ENCODE measurements at places on chromosomes 6 and 20.

GRCh38 chr20:47876311-47877088 lies 91.2 kb upstream of the SULF2 start:
- DNase-seq: no peak

GRCh38 chr6:31366693-31367470 lies 9.9 kb upstream of the HLA-B start:
- peak; percentile 90 for DNase-seq

DNA sequence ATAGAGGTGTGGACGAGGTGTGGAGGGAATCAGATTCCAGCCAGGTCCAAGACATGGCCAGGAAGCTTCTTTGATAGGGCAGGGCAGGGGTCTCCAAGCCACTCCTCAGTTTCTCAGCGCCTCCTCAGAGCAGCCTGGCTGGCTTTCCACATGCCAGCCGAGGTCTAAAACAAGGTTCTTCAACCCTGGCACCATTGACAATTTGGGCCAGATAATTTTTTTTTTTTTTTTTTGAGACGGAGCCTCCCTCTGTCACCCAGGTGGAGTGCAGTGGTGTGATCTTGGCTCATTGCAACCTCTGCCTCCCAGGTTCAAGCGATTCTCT lies 21.3 kb upstream of the CHMP4B start:
- no peak for DNase-seq

GRCh38 chr6:31799781-31800180 lies 4.2 kb upstream of the VARS1 start:
- no peak for DNase-seq

DNA sequence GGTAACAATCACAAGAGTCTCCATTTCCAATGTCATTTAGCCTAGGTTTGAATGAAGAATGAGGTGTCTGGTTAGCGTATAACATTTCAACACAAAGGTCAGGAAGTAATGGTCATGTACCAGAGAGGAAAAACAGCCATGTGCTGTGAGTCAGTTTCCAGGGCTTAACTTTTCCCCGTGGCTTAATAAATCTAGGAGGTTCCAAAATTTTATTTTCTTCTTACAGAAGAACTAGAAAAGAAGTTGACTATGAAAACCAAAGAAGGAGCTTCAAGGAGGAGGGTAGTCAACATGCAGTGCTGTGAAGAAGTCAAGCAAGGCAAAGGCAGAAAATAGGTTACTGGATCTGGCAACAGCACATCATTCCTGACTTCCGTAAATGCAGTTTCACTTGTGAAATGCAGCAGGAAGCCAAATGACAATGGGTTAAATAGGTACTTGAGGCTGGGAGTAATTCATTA lies 8.4 kb upstream of the GABRR2 start:
- no peak for DNase-seq

GRCh38 chr6:83812595-83812994 lies 40.6 kb upstream of the RIPPLY2 start:
- no peak for DNase-seq

DNA sequence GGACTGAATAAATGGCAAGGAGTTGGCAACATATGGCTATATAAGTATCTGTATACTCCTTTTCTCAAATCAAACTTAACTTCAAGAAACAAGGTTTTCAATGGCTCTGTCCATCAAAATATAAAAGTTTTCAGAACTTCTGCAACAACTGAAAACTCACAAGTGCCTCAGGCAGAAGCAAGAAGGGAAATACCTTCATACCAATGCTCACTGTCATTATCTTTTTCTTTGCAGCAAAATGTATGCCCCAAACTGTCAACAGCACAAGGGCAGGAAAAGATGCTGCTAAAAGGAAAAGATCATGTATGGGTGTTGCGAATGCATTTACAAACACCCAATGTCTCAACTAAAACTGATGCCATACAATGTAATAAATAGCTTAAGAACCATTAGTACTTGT lies 45.9 kb downstream of the PTPRK start:
- DNase-seq: no peak

DNA sequence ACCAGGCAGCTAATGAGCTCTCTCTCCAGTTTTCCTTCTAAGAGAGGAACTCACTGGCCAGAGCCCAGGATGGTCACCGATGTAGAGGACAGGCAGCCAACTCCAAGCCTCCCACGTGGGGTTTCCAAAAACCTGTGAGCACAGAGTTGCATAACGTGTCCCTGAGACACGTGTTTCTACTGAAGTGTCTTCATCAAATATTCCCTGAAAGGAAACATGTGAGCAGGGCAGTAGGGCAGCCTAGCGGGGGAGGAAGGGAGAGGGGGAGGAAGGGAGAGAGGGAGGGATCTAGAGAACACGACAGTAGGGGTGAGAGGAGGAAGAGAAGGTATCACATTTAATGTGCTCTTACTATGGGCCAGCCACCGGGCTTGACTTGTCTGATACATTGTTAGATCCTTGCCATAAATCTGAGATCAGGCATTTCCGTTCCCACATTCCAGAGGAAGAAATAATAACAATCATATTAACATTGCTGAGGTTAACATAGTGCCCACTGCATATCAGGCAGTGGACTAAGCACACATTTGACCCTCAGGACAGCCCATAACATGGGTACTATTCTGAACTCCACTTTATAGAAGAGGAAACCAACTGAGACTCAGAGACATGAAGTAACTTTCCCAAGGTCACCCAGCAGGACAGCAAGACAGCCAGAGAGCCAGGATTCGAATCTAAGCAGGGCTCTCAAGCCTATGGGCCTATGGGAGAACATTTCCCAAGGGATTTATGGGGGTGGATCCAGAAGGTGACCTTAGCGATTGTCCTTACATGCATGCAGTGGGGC lies 4.5 kb upstream of the SYS1 start:
- DNase-seq: peak; percentile 92

DNA sequence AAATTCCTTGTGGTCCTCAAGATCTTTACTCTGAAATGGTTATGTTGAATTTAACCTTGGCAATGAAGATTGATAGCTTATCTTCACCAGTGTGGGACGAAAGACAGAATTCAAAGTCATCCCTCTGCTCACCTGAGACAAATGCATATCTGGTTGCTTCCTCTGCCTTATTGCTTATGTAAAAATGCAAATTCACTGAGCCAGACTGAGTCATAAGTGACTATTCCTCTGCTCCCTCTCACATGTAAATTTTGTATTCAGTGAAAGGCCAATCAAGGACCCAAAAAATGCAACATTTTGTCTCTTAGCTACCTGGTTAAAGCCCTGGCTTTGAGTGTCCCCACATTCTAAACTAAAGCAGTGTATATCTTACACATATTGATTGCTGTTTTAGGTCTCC lies 593.1 kb upstream of the GJE1 start:
- DNase-seq: no peak

- no peak for DNase-seq
These were observed 192.2 kb upstream of the DTNBP1 start for GRCh38 chr6:15854826-15855710.

DNA sequence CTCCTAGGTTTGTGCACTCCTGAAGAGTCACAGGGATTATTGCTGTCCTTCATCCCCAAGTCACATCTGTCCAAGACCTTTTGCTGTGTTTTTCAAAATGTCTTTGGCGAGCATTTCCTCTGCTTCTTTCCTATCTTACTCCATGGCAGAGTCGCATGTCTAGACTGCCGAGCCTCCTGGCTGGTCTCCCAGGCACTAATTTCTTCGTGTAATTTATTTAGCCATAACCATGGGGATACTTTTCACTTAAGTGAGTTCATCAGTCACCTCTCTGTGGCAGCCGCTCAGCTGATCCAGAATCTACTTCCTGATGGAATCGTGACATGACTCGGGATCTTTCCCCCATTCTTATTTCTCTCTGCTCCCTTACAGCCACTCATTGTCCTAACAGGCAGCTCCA lies 25.8 kb downstream of the ADGRF5 start:
- DNase-seq: no peak

GRCh38 chr6:3135668-3136291 lies 17.3 kb downstream of the BPHL start:
- DNase-seq: no peak

DNA sequence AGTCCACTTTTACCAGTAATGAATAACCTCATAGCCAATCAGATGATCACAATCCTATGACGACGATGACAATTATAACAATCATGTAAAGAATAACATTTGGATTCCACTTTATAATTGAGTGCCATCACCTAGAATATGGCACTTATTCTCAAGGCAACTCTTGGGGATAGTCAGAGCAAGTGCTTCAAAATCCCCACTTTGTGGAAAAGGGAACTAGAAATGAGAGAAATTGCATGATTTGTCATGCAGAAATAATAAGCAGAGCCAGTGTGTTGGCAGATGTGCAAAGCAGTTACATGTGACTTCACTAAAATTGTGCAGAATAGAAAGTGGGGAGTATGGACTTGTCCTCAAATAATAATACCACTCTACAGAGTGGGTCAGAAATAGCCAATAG lies 41.3 kb downstream of the FRK start:
- no peak for DNase-seq

- DNase-seq: no peak
These were observed 130.9 kb downstream of the QKI start for GRCh38 chr6:163545370-163545769.

DNA sequence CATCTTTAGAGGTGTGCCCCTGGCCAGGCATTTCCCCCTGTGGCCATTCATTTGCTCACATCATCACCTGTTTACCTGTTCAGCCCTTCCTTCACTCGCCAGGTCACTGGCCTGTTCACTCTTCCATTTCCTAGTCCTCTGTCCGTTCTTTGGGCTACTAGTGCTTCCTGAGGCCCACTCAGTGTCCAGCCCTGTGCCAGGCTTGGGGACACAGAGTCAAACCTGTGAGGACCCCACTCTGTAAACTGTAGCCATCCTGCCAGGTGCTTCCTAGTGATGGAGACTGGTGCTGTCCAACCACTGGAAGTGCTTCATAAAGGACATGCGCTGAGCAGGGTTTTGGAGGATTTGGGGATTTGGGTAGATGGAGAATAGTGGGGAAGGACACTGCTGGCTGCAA lies 3.5 kb downstream of the DLGAP4 start:
- DNase-seq: no peak

DNA sequence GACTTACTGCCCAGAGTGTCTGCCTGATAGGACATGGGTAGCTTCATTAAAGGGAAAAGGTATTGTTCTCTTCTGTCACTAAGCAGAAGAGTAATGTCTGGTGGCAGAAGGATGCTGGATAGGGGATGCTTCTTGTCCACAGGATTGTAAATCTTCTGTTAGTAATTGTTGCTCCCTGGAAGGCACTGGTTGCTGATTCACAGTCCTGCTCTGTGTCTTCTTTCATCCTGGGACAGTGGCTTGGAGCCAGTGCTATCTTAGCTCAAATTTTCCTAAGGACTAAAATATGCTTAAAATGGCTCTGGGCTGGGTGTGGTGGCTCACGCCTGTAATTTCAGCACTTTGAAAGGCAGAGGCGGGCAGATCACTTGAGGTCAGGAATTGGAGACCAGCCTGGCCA lies 48.0 kb downstream of the SYTL3 start:
- no peak for DNase-seq

- peak; percentile 21 for DNase-seq
These were observed 52.0 kb upstream of the MTHFD1L start for GRCh38 chr6:150813319-150813992.

DNA sequence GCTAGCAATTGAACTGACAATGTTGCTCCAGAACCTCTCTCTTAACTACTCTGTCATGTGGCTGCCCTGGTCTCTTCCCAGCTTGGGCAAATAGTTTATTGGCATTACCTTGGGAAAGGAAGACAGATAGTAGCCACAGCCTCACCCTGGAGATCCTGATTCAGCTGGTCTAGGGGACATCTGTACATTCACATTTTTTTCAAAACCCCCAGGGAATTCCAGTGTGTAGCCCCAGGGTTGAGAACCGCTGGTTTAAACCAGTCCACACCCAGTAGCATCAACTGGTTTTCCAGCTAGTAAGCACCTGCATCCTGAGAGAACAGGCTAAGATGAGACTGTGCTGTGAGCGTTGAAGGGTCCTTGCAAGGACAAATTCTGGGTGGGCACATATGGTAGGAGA lies 9.6 kb downstream of the SCUBE3 start:
- DNase-seq: no peak

DNA sequence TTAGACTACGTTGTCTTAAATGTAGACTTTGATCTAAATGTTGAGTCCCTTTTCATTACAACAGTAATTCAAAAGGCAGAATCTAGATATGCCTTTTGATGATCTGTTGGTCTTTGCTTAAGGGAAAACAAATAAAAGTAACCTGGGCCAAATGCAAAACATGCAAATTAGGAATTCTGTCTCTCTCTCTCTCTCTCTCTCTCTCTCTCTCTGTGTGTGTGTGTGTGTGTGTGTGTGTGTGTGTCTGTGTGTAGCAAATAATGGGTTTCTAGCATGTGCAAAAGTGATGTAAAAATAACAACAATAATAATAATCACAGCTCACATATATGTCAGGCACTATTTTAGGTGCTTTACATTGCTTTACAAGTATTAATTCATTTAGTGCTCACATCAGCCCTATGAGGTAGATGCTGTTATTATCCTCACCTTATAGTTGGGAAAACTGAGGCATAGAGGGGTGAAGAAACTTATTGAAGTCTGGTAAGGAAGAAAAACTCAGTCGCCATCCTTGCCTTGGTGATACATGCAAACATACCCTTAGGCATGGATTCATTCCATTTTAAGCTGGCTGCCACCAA lies 160.3 kb upstream of the ZNF217 start:
- no peak for DNase-seq

DNA sequence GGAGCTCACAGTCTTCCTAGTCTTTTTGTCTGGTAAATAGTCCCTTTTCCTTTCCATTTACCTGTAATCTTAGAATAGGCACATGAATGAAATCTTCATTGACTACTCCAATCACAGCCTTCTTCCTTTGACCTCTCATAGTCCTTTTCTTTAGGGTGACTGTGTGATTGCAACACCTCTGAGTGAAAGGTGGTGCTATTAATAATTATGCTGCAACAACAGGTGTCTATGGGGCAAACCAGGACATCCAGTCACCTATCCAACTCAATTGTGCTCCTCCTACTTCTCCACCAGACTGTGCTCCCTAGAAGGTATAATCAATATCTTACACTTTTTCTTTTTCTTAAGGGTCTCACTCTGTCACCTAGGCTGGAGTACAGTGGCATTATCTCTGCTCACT lies 29.4 kb downstream of the RIPOR2 start:
- peak; percentile 41 for DNase-seq

DNA sequence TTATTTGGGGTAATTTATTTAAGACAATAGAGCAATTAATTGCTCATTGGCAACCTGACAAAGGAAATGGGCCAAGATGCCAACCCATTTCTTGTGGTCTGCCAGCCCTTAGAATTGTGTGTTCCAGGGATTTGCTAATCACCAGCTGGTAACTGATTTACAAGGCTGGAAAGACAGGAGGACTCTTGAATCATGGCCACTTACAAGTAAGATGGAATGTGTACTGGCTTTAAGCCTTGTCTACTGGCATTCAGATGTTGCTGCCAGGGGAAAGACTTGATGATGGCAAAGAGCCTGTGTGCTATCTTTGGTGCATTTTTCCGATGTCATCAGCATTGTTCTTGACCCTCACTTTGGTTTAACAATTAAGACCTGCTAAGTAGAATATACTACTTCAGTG lies 91.0 kb downstream of the BCKDHB start:
- peak; percentile 34 for DNase-seq

GRCh38 chr6:92023410-92023966 lies 1395.9 kb downstream of the EPHA7 start:
- DNase-seq: no peak

- no peak for DNase-seq
These were observed 394 bp downstream of the MYB start for GRCh38 chr6:135181333-135182070.

GRCh38 chr20:31570021-31570463 lies 35.0 kb upstream of the ID1 start:
- DNase-seq: no peak
